Caudate nucleus (tissue), 63 donors: ENCODE measurements at places on chromosomes 4 and X.

GRCh38 chr4:39699687-39700409, 1.9 kb downstream of the UBE2K start:
- DNase-seq = no peak

- no peak for DNase-seq
These were observed 33.0 kb downstream of the NAT8L start for GRCh38 chr4:2091990-2092668.

DNA sequence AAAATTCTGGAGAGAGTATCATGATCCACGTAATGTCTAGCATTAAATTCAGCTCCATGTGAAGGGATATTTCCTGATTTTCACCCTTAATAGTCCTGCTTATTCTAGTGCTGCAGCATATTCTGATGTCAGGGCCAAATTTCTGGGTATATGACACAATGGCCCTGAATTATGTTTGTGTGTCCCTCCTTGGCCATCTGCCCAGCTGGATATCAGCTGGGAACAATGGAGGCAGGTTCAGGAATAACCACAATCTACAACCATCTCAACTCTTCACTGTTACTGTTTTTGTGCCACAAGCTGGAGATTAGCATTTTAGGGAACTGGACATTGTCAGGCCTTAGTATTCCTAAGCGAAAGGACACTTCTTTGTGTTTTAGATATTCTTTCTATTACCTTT, 3.5 kb downstream of the GLRB start:
- DNase-seq = no peak

DNA sequence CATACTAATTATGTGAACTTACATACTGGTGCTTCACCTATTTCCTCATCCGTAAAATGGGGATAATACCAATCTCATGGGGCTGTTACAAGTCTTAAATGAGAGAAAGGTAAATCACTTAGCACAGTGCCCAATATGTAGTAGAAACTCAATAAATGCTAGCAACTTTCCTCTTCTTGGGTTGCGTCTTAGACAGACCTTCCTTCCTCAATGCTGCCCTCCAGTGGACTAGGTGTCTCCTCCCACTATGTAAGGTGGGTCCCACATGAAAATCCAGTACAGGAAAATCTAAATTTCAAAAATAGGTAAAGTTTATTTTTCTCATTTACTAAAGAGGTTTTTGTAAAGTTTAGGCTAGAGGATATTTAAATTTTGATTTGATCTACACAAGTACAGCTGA, 20.6 kb downstream of the ZDHHC9 start:
- no peak for DNase-seq

GRCh38 chr4:168480931-168481611, 779 bp upstream of the DDX60L start:
- DNase-seq = peak; percentile 12

DNA sequence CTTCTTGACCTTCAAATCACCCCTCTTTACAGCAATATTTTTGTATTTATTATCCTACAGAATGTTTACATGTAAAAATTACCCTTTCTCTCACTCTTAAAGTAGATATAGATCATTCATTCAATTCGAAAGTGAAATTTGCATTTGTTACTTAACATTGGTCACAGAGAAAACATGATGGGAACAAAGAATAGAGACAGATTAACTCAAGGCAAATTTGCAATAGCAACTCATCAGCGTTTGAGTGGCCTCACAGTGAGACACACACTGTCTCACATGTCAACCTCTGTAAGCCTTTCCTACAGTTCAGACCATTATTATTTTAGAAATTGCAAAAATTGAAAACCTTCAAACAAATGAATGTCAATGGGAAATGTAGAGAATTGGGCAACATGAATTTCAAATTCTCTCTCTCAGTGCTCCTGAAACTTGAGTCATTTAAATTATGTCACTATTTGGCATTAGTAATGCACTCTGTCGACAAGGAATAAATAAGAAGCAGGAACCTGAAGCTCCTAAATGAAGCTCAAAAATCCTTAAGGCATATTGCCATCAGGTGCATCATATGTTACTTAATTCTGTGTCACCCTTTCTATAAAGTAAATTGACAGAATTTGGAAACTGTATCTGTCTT, 148.3 kb upstream of the ANXA10 start:
- DNase-seq = no peak

DNA sequence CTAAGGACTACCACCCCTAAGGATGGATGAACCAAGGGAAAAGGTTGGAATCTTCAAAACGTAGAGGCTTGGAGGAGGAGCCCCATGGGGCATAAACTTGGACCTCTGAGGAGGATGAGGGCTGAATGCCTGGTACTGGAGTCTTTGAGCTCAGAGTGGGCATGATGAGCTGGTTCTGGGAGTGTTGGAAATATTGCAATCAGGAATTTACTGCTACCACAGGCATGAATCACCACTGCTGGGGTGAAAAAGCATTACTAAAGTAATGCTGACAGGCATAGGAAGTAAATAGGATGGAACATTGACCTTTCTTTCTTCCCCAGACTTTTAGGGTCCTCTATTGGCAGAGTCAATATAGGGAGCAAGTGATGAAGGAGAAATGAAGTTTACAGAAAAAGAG, 105.8 kb upstream of the RPS6KA3 start:
- no peak for DNase-seq

DNA sequence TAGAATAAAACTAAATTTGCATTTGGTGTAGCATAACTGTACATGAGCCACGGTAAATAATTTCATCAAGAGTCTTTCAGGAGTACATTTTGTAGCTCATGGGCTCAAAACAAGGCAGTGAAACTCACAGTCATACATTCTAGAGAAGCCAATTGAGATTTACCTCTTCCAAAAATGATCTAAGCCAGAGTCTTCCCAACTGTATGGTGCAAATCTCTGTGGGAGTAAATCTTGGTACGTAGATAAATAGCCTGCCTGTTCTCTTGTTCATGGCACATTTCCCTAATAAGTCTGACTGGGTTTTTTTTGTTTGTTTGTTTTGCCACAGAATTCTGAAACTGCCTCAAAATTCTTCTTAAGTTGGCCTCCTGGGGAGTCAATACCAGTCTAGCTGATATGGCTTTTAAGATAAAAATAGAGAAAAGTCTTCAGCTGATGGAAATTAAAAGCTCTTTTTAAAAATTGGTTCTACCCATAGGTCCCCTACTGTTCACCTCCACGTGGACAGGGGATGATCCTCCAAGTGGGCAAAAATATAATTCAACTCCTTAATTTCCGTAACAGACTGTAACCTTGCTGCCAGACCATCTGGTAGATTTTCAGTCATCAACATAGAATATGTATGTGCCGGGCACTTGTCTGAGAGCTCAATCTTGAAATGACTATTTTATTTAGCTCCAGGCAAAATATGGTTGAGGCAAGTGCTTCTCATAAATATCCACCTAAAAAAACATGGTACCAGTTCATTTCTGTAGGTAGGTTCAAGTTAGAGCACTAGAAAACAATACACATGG, 365.4 kb downstream of the PDHA2 start:
- no peak for DNase-seq

DNA sequence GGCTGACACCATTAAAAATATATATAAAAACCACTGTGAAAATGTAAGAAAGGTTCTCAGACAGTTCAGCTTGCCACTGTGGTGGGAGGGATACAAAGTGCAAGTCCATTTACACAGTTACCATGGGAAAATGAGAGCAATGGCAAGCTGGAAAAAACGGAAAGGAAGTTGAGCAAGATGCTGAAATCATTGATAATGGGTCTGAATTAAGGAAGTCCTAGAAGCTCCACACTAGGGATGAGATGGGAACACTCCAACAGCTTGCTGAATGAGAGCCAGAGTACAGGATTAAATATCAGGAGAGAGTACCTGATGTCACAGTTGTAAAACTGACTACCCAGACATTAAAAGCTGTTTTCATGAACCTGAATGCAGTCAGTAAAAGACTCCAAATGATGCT, 218.6 kb downstream of the PRDM5 start:
- DNase-seq = no peak

DNA sequence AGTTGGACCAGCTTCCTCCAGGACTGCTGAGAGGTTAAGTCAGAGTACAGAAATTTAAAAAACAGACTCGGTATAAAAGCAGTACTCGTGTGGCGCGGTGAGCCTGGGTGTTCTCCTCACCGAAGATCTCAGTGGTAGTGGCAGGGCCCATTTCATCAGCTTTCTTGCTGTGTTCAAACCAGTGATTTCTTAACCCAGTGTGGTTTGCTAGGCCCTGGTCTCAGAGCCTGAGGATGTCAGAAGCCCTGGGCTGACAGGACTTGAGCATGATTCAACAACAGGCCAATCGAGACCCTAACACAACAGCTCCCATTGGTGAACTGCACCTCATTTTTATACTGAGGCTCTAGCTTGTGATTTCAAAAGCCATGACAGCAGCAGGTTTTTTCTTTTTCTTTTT, 23.2 kb downstream of the PRIMPOL start:
- DNase-seq = no peak

DNA sequence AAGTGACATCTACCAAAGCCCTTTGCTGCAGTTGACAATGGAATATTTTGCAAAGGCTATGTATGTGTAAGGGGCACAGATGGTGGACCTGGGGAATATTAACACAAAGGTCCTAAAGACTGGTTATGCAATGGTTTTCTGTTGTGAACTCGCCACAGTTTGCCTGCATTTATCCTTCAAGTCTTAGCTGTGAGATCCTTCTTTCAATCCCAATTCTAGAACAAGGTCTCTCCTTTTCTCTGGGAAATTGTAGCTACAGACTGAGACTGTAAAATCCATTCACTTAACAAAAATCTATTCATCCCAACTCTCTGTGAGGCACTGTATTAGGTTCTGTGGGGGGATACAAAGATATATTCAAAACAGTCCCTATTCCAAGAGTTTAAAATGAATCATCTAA, 250.4 kb downstream of the GPM6A start:
- DNase-seq = no peak

DNA sequence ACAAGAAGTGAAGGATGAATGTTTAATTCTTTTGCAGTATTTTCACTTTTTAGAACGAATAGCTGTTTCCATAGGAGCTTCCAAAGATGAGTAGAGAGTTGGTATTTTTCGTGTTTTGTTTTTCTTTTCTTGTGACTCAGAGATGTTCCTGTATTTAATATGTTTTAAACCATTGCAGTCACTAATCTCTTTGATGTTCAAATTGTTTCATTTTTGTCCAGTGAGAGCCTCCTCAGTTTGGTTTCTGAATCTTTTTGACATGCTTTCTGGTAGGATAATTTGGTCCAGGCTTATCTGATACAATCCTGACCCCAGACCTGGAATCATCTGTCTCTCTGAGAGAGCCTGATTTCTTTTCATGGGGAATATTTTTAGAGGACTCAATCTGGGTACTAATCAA, 41.6 kb downstream of the BEX3 start:
- no peak for DNase-seq

GRCh38 chr4:107304699-107305286, 268.7 kb upstream of the DKK2 start:
- no peak for DNase-seq

DNA sequence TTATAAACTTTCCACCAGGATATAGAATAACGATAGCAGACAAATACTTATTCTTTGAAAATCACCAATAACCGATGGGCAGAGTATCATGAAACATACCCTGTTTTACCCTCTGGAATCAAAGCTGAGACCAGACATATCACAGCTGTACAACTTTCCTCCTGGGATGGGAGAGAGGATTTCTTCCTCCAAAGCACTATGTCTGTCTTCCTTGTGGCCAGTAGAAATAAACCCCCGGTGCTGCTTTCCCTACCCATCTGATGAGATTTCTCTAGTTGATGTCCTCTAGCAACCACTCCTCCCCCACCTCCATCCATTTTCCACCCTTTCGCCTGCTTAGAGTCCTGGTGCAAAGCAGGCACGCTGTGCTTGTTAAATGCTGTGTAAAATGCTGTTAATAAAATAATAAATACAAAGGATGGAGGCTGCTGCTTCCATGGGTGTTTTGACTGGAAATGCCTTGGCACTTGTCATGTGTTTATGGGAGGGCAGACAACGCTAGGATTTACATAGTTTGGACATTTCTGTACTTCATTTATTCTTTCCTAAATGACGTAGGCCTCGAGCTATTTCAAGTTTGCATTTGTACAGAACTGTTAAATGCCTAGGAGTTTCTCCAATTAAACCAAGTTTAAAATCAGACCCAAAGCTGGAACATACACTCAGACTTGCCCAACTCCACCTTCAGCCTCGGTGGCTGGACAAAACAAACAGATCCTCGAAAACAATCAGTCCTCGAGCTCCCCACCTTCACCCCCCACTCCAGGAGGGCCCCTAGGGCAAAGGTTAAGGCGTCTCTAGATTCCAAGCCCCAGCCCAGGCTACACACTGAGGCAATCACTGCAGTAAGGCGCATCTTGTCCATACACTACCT, 10.1 kb downstream of the BCOR start:
- DNase-seq = no peak

DNA sequence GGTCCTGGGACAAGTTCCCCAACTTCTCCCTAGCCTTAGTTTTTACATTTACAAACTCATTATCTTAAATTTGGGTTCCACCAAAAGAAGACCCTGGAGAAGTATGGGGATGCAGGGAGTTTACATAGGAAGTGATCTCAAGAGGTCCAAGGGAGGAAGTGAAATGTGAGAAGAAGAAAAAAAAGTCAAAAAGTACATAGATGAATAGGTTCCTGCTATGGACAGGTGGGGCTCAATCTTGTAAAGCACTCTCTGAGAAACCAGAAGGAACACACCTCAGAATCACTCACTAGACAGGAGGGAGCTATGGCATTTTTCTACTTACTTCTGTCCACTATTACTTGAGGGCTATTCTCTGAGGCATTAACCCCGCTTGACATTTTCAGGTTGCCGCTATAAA, 56.6 kb downstream of the ARHGAP6 start:
- DNase-seq = no peak

- no peak for DNase-seq
These were observed 214.5 kb downstream of the KIT start for GRCh38 chr4:54872261-54872660.

DNA sequence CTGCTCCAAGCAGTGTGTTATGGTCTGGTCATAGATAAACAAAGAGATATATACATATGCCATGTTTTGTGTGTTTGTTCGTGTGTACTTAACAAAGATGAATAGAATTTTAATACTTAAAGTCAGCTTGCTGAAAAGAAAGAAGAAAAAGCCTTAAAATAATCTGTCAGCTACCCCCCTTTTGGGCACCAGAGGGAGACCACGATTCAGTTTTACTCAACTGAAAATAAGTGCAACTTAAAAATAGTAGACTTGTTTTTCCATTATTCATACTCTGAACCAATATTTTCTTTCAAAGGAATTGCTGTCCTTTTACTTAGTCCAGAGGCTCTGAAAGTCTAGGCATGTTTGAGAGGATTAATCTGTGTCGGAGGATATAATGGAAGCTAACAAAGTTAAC, 181.7 kb upstream of the AGTR2 start:
- no peak for DNase-seq

DNA sequence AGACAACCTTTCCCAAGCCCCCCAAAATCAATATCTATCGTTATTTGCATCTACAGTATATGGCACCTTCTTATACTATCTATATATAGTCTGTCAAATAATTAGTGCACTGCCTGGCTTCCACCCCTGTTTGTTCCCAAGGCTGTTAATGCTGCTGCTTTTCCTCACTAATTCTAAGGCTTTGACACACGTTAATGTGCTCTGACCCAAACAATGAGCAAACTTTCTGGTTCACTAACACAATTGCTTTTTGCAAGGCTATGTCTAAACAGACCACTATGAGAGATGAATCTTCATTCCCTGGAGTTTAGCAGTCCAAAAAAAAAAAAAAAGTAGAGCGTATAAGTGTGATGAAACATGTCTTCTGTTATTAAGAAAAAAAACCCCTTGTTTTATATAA, 360.9 kb upstream of the AGA start:
- DNase-seq = no peak

GRCh38 chr4:164095313-164096110, 601.0 kb downstream of the TMA16 start:
- DNase-seq = no peak
